ENCODE measurements at places on chromosomes 5 and 9.

GRCh38 chr5:172642486-172642885 lies 1.4 kb downstream of the NEURL1B start:
- no peak for DNase-seq

DNA sequence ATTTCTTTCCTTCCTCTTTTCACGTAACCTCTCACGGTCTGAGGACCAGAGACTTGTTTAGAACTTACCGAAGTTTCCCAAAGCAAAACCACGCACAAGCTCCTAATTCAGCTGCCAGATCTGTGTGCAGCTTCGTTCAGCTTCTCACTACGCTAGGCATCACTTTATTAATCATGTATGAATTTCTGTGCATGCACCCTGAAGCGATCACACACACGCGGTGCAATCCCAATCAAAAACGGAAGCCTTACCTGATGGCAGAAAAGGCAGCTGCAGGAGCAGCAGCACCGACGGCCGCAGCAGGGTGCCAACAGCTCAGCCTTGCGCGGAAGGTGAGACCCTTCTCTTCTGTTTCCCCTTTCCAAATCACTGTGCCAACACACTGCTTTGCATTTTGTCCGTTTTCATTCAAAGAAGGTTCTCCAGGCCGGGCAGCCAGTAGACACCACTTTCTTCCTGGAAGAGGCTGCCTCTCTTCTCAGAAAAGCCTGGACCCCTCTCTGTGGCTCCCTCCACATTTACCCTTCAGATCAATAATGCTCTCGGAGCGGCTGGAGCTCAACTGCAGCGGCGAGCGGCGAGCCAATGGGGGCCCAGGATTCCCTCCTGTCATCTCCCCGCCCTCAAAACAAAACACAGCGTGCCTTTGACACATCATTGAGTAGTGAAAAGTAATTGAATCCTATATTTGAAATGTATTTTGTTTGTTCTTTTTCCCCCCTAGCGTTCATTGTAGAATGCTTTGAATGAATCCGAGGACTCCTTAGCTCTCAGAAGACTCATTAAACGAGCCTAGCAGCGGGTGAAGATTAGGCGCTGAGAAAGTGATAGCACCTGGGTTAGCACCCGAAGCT lies at the start of gene CDH12:
CDH12 (minus strand) TSS at position 538 of the 854 bp plus-strand sequence.
- no peak for DNase-seq

GRCh38 chr9:136628268-136628667 lies 34.4 kb upstream of the EGFL7 start:
- DNase-seq = no peak

- no peak for DNase-seq
Measured at GRCh38 chr5:143133721-143134120, 269.8 kb downstream of the NR3C1 start.

DNA sequence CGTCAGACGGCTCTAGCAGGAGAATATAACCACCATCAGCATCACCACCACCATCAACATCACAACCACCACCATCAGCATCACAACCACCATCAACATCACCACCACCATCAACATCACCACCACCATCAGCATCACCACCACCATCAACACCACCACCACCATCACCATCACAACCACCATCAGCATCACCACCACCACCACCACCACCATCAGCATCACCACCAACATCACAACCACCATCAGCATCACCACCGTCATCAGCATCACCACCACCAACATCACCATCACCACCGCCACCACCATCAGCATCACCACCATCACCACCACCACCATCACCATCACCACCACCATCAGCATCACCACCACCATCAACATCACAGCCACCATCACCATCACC lies 210.7 kb downstream of the C9orf50 start:
- DNase-seq = no peak

DNA sequence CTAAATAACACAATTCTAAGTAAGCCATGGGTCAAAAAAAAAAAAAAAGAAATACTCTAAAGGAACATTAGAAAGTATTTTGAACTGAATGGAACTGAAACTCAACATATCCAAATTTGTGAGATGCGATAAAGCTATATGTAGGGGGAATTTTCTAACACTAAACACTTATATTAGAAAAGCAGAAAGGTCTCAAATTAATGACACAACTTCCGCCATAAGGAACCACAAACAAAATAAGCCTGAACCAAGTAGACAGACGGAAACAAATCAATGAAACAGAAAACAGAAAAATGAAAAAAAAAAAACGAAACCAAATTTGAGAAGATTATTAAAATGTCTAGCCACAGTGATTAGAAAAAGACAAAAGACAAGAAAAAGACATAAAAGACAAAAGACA lies 39.9 kb downstream of the ADAMTS6 start:
- DNase-seq = no peak

GRCh38 chr9:87725356-87725899 lies 491 bp upstream of the CTSL start:
- no peak for DNase-seq
